ENCODE measurements at places on chromosomes 2 and 18. TPM values are rescaled to one million over a fixed set of nuclear protein-coding genes. Genes with fewer than 3 reads are reported as not detected.

Gene DSG2
- 11.0 TPM for total RNA-seq

Gene DLX2
- under 0.01 TPM for total RNA-seq

Gene REG1B
- total RNA-seq: not detected

Gene CABYR
- total RNA-seq: 3.3 TPM

Gene IL1RL1
- total RNA-seq: not detected

Gene ACVR1C
- 4.0 TPM for total RNA-seq

Gene TXNL1
- 61.4 TPM for total RNA-seq

Gene CERKL
- not detected for total RNA-seq

Gene ALK
- 0.69 TPM for total RNA-seq

Gene HOXD8
- total RNA-seq: not detected

Gene IFIH1
- 106 TPM for total RNA-seq

Gene STON1
- total RNA-seq: 1.0 TPM

Gene REG3G
- total RNA-seq: not detected

Gene IL36G
- total RNA-seq: not detected

Gene MEP1B
- not detected for total RNA-seq
